ELR (cell line): ENCODE measurements at places on chromosomes 13 and 19.
A peak's percentile ranks its signal among the peaks of the same experiment; 100 is the strongest.

DNA sequence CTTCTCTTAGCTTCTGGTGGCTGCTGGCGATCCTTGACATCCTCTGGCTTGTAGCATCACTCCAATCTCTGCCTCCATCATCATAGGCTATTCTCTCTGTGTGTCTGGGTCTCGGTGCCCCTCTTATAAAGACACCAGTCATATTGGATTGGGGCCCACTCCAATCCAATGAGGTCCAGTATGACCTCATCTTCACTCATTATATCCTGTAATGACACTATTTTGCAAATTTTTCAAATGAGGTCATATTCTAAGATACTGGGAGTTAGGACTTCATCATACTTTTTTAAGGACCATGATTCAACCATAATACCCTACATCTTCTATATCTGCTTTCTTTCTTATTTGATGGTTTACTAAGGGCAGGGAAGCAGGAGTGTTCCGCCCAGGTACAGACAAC, 12.0 kb upstream of the SLC46A3 start:
- DNase-seq, result no peak

- no peak for DNase-seq
Measured at GRCh38 chr13:39201180-39201579, 162.9 kb downstream of the NHLRC3 start.

DNA sequence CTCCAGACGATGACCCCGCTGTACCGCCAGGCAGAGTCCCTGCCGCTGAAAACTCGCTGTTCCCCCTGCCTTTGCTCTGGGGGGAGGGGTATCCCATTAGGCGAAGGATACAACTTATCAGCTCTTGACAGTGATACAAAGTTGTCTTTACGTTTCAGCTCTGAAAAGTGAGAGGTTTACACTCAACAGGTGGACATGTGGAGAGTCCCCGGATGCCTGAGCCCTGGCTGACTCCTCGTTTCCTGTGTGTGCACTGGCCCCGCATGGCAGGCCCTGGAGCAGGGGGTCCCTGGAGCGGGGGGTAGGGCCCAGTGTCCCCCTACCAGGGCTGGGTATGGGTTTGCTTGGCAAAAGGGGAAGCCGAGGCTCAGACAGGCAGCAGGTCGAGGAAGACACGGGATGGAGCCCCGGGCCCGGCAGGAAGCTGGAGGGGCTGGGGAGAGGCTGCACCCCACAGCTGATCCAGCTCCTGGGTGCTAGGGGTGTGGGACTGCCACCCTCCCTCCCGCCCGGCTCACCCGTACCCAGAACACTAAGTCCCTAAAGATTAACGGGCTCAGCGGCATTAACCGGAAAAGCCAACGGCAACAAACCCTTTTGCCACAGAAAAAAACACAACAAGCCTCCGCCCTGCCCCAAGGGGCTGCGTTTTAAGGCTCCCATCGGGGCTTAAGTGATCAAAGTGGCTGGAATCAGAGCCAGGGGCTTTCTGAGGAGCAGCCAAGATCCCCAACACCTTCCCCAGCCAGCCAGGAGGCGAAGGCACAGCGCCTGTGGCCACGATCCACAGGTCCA, 5.6 kb downstream of the TCF3 start:
- DNase-seq, result no peak

DNA sequence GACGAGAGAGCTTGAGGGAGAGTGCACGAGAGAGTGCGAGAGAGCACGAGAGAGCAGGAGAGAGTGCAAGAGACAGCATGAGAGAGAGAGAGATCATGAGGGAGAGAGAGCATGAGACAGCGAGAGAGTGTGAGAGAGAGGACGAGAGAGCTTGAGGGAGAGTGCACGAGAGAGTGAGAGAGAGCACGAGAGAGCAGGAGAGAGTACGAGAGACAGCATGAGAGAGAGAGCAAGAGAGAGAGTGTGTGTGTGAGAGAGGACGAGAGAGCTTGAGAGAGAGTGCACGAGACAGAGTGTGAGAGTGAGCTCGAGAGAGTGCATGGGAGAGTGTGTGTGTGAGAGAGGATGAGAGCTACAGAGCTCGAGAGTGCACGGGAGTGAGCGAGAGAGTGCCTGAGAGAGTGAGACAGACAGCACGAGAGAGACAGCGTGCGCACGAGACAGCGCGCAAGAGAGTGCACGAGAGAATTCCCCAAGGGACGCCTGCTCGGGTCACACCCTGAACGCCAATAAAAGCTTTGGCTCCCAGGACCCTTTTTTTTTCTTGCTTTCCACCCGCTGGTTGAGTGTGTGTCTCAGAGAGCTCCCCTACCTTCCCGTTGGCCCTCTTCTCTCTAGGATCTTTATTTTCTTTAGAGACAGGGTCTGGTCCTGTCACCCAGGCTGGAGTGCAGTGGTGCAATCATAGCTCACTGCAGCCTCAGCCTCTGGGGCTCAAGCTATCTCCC, 3.7 kb downstream of the CD70 start:
- peak; percentile 22 for DNase-seq

- DNase-seq, result no peak
Measured at GRCh38 chr13:36681894-36682624, 8.2 kb downstream of the SERTM1 start.

DNA sequence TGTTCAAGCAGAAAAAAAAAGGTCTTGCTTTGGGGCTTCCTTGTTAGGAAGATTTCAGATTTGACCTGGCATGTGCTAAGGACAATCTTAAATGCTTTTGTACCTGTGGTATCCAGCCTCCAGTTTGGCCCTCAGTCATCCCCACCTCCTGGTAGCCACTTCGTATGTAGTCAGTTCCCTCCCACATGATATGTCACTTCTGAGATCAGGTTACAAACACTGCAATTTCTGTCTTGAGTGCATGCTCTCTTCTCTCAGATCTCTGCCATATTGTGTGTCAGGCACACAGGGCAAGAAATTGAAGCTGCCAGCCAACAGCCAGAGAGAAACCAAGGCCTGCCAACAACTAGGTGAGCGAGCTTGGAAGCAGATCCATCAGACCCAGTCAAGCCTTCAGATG, 60.3 kb upstream of the STARD13 start:
- peak; percentile 5 for DNase-seq

GRCh38 chr13:94534166-94534565, 54.7 kb upstream of the DCT start:
- DNase-seq, result peak; percentile 37

- DNase-seq, result no peak
Measured at GRCh38 chr13:34719060-34719875, 222.8 kb upstream of the NBEA start.

GRCh38 chr19:29785955-29786589, 25.7 kb upstream of the CCNE1 start:
- peak; percentile 11 for DNase-seq

DNA sequence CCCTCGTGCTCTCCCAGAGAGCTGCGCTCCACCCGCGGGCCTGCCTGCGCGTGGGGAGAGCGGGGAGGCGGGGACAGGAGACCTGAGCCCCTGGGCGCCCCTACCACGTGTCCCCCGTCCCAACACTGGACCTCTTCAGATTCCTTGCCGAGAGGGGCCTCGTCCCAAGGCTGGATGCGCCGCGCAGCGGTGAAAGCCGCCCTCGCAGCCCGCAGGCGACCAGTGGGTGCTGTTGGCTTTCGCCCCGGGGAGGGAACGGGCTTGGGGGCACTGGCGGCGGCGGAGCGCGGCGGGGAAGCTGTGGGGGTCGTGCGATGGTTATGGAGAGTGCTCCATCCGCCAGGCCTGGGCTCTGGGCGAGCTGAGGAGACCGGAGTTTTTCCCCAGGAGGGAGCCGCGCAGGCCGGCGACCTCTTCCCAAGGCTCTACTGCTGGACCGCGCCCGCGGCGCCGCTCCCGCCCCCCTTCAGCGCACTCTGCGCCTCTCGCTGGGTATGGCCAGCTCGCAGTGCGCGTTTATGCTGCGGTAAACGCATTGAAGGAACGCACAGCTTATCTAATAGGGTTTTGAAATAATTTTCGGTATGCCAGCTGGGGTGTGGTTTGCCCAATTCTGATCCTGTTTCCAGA, 17.2 kb upstream of the RNF17 start:
- peak; percentile 15 for DNase-seq

DNA sequence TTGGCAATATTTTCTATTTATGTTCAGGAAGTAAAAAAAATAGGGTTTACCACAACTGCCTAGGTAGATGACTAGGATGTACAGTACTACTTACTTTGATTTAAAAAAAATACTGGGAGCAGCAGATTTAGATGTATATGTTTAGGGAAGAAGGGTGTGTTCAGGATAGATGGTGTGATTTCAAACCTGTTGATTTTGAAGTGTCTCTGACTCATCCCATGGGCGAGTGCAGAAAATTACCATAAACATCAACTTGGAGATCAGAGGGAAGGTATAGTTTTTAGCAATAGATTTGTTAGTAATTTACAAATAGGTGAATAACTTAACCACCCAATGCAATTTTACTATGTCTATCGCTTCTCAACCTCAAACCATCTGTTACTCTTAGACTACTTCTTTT, 214.8 kb downstream of the NDFIP2 start:
- DNase-seq, result no peak

DNA sequence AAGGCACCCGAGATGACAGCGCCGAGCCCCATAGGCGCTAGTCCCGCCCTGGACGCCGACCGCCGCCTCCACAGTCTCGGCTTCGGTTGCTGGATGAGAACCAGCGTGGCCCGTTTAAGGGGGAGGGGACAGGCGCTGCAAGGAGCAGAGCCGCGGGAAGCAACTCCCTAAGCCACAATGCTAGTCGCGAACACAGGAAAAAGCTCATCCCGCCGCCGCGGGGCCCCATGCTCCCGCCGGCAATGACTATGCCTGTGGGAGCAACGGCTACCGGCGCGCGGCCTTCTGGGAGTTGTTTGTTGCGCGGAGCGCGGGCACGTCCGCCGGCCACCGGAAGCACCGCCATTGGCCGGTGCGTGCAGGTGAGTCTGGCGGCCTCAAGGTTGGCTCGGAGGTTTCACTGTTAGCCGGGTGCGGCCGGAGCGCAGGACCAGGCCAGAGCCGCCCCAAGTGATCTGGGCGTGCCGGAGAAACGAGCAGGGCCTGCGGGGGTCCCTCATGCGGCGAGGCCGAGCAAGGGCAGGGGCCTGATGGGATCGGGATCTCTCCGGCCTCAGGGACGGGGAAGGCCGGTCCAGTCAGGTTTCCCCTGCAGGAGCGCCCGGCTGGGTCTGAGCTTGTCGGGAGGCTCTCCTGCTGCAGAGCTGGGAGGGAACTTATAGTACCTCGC, at the start of gene ZNF544:
Gene ZNF544 (plus strand): TSS at position 330 of the 670 bp plus-strand sequence. CDS start 15,110 bp downstream, outside the sequence.
- DNase-seq, result peak; percentile 88

DNA sequence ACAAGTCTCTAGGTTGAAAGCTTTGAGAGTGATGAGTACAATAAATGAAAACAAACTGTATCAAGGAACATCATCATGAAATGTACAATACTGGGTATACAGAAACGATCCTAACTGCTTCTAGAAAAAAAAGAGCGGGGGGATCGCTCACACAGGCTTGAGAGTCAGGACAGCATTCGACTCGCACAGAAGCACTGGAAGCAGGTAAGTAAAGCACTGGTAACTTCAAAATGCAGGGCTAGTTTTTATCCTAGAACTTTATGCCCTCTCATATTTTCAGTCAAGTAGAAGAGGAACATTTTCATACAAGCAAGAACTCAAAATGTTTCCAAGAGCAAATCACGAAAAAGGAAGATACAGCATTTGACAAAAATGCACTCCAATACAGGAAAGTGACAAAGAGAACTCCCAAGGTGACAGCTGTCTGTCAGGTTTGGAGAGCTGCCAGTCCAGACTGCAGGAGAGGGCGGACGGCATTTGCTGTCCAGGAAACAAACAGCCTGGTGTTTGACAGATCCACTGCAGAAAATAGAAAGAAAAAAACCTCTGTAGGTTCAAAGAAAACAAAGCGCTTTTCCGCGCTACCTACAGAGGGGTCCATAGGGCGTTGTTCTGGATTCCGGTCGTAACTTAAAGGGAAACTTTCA, 58.2 kb upstream of the XPO4 start:
- no peak for DNase-seq

GRCh38 chr13:113562085-113562749, 22.3 kb upstream of the TFDP1 start:
- DNase-seq, result peak; percentile 79

DNA sequence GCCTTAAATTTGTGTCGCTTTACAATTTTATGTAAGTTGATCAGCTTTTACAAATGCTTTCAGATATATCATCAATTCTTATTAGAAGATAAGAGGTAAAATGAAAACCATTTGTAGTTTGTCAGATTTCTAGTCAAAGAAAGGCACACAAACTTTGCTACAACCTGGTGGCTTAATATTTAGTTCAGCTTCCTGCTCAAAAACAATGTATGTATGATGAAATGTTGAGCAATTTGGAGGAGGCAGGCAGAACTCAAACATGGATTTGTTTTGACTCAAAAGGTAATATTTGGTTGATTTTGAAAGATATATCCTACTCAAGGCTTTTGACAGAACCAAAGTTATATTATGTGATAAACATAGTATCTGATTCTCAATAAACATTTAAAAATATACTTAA, 24.2 kb downstream of the NEK5 start:
- no peak for DNase-seq

DNA sequence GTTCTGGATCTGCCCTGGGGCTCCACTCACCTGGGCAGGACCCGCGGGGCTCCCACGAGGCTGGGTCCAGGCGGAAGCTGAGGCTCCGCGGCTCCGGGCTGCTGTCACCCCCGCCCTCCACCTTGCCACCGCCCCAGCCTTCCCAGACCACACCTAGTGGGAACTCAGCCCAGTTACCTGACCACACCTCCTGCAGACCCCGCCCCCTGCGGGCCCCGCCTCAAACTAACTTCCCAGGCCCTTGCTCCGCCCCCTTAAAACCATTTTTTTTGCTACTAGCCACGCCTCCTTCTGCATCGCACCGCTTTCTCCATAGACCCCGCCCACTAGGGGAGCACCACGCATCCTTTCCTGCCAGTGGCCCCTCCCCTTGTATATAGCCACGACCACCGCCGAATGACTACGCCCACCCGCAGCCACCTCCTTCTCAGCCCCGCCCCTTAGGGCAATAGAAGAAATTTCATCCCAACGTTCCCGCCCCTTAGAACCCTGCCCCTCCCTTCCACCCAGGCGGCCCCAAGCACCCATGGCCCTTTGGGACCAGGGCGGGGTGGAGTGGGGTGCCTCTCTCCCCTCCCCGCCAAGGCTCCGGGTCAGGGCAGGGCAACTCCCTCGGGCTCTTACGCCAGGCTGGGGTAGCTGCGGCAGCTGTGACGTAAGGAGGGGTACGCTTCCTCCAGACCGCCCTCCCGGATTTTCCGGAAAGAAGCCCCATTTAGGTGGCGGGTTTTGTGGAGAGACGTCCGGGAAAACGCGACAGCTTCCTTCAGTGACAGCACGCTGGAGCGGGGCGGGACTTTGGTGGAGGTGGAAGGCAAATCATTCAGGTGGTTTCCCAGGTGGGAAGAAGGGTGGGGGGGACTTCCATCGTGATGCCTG, at the start of gene SH2D3A:
Gene SH2D3A (minus strand): TSS at position 79 of the 879 bp plus-strand sequence. CDS start 3,687 bp downstream, outside the sequence.
- DNase-seq, result peak; percentile 27

- DNase-seq, result peak; percentile 85
Measured at GRCh38 chr13:79435561-79435990, 29.5 kb upstream of the RBM26 start.
